Parietal lobe (tissue), 2 donors: ENCODE measurements at places on chromosomes 7 and 10. TPM values are rescaled to one million over a fixed set of nuclear protein-coding genes. Genes with fewer than 3 reads are reported as not detected.

TMEM26 gene
- total RNA-seq, result 0.31 TPM

RASSF4 gene
- total RNA-seq, result 13.1 TPM

PRPS1L1 gene
- not detected for total RNA-seq

HABP2 gene
- total RNA-seq, result not detected

ASB10 gene
- total RNA-seq, result not detected

PNLIPRP2 gene
- total RNA-seq, result not detected

SLC35G1 gene
- 11.6 TPM for total RNA-seq

MEOX2 gene
- total RNA-seq, result not detected

GARS1 gene
- total RNA-seq, result 83.3 TPM

GSTO1 gene
- 20.3 TPM for total RNA-seq

CC2D2B gene
- 2.2 TPM for total RNA-seq

LGI1 gene
- 60.7 TPM for total RNA-seq

OR2A7 gene
- total RNA-seq, result 0.94 TPM

BET1 gene
- 20.0 TPM for total RNA-seq

RBM20 gene
- total RNA-seq, result 2.5 TPM

TAS2R3 gene
- total RNA-seq, result 24.1 TPM

INHBA gene
- total RNA-seq, result 21.0 TPM
